NCI-H345 (cell line): ENCODE measurements at places on chromosomes 5 and 9.

DNA sequence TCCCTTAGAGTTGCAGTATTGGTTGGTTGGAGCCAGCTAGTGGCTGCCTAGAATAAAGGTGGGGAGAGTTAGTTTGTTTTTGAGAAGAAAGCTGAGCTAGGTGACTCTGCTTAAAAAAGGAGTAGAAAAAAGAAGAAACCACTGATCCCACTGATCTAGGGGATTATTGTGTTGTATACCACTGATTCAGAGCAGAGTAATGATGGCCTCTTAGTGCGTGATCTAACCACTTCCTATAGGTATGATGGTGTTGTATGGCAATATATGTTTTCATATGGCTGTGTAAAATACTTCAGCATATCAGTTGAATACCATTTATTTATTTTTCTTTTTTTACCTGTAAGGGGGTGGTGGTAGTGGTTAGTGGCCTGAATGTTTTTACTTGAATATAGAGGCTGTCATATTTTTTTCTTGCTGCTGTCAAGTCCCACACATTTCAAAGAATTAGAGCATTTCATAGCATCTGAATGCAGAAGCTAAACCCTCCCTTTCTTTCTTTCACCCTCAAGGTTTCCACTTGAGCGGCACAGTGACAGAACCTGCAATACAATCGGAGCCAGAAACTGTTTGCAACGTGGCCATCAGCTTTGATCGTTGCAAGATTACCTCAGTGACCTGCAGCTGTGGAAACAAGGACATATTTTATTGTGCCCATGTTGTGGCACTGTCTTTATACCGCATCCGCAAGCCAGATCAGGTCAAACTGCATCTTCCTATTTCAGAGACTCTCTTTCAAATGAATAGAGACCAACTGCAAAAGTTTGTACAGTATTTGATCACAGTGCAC lies 140.3 kb downstream of the ZSWIM6 start:
- no peak for DNase-seq

GRCh38 chr5:28823231-28823630 lies 1784.8 kb upstream of the CDH9 start:
- no peak for DNase-seq

- no peak for DNase-seq
Measured at GRCh38 chr5:58499941-58500340, 8.7 kb downstream of the GAPT start.

GRCh38 chr5:179065703-179066102 lies 5.5 kb downstream of the ZNF354C start:
- no peak for DNase-seq

GRCh38 chr9:134291961-134292871 lies 34.0 kb upstream of the RXRA start:
- no peak for DNase-seq

GRCh38 chr9:111992523-111992922 lies 95.9 kb downstream of the UGCG start:
- DNase-seq, result no peak

DNA sequence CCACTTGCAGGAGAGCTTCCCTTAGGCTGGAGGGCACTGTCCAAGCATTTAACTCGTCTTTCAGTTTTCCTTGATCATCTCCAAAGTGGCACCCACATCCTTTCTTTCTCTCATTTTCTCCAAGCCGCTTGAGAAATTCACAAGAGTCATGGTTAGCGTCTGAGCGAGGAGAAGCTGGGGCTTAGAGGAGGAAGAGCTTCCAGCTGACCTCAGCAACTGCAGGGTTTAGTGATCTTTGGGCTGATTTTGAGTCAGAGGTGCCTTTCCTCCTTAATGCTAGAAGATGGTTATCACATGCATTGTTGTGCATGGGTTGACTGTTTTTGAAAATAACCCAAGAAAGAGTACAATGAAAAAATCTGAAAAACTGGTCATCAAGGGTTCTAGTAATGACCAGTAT lies 134.7 kb downstream of the GADD45G start:
- no peak for DNase-seq

- no peak for DNase-seq
Measured at GRCh38 chr9:79268806-79269205, 303.0 kb upstream of the TLE4 start.

- DNase-seq, result no peak
Measured at GRCh38 chr5:32542216-32543059, 42.9 kb upstream of the SUB1 start.

DNA sequence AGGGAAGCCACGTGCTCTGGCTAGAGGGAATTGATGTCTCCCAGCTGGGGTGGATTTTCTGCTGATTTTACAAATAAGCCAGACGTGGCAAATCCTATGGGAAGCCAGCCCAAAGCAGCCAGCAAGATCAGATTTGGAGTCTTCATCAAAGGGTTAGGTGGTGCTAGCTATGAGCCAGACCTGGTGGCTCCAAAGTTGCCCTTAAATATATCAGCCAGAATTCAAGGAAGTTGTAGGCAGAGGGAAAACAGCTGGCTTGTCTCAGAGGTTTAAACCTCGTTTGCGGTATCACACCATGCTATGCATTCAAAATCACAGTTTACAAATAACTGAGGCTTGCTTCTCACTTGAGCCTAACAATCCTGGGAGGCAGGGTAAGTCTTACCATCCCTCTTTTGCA lies 313.2 kb downstream of the MLLT3 start:
- no peak for DNase-seq

- DNase-seq, result no peak
Measured at GRCh38 chr5:1477341-1477740, 32.1 kb upstream of the SLC6A3 start.

GRCh38 chr9:124293718-124294506 lies 36.2 kb downstream of the NEK6 start:
- no peak for DNase-seq

GRCh38 chr5:82426464-82427154 lies 148.5 kb upstream of the RPS23 start:
- no peak for DNase-seq

DNA sequence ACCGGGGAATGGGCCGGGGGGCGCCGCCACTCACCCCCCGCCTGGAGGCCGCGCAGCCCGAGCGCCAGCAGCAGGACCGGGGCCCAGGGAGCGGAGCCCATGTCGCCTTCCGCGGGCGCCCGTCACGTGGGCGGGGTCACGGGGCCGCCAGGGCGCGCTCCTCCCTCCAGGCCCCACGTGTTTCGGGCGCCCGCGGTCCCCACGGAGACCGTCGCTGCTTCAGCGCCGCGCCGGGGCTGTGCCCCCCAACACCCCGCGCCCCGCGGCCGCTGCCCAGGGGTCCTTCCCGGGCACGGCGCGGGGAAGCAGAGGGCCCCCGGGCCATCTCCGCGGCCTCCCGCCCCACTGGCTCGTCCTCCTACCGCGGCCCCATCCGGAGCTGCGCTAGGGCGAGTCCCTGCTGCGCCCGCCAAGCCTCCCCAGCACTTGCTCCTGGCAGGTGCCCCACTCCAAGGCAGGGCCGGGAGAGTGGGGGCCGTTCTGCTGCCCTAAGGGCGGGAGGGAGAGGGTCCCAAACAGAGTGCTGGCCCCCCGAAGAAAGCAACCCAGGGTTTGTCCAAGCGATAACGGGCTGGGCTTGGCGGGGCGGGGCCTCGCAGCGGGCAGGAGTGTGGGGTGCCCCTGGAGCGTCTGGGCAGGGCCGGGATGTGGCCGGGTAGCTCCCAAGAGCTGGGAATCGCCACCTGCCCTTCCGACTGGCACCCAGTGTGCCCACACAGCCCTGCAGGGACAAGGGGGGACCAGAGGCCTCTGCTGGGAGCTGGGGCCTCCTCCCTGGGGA lies at the start of gene DPP7:
Gene DPP7 (minus strand): TSS at position 121 of the 781 bp plus-strand sequence. CDS start 20 bp downstream, at position 101.
- DNase-seq, result peak; percentile 49

DNA sequence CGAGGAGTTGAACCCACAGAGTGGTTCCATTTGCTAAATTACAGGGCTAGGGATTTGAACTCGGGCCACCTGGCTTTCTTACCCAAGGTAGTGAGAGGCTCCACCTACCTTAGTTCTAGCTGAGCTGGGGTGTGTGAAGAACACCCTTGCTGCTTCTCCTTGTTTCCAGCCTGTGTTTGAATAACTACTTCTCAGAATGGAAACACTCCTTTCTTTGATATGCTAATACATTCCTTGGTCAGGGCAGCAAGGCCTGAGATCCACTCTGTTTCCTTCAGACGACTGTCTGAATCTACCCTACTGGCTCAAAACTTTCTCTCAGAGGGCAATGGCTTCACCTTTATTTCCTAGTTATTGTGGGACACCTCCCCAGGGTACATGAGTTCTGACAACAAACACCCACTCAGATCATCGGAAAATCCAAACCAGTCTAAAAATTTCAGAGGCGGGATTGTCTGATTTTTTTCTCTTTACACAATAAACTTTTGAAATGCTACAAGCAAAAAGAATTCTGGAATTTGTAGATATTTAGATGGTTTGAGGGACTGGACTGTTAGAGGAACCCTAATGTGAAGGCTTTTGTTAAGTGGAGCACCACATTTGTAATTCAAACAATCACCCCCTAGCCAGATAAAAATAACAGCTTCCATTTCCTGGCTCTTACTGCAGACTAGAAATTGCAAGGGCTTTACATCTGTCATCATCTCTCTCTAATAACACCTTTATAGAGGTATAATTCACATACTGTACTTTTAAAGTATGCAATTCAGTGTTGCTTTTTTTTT lies 4.0 kb upstream of the ATP6V1G1 start:
- DNase-seq, result no peak

DNA sequence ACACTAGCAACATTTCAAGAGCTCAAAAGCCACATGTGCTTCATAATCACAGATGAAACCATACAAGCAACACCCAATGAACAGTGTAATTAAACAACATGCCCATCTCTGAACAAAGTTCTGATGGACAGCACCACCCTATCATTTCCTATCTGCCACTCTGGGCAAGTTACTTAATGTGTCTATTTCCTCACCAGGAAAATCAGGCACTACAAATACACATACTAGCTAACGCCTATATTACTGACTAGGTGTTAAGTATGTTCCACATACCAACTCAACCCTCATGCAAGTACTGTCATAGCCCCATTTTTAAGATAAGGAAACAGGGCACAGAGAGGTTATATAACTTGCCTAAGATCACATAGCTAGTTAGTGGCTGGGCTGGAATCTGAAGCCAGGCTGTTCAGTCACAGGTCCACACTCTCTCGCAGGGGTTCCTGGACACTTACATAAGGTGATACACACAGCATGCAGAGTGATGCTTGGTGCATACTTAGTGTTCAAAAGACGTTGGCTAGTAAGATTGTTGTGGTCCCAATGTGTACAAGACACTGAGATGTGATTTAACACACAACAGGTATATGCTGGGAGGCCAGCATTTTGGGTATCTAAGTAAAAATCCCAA lies 24.2 kb downstream of the CORO2A start:
- no peak for DNase-seq

DNA sequence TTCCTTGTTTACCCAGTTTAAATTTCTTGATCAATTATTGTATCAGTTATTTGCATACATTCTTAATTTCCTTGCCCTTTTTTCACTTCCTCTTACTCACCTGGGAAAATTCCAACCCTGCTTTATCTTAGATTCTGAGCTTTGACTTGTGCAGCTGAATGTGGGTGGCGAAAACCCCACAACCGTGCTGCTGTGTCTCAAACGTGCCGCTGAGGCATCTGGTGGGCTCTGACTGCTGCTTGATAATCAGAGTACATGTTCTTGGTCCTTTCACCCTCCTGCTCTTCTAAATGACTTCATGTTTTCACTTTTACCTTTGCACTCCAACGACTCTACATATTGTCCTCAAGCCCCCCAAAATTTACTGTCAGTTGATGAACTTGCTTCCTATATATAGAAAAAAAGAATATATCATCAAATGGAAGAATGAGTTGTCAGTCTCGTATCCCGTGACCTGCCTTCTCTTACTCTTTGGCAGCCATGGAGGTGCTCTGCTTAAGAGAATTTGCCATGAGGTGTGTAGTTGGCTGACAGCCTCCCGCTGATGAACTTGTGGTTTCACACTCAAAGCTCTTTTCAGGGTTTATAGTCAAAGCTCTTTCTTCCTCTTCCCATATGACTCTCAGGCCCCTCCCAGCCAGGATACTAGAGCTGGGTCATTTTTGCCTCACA lies 14.0 kb upstream of the JAK2 start:
- no peak for DNase-seq

DNA sequence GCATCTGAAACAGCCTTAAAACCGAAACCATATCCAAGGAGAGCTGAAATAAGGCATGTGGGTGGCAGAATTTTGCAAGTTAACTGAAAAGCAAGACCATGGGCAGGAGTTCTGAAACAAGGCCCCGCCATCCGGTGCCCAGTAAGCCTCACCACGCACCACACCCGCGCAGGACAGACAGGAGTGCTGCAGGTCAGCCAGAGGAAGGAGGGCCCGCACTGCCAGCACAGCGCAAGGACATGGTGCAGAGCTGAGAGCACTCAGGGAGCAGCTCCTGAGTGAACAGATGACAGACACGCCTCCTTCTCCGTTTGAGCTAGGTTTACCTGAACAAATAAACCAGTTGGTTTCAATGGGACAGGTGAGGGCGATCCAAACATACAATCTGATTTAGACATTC lies 16.5 kb upstream of the ISCA1 start:
- DNase-seq, result no peak

DNA sequence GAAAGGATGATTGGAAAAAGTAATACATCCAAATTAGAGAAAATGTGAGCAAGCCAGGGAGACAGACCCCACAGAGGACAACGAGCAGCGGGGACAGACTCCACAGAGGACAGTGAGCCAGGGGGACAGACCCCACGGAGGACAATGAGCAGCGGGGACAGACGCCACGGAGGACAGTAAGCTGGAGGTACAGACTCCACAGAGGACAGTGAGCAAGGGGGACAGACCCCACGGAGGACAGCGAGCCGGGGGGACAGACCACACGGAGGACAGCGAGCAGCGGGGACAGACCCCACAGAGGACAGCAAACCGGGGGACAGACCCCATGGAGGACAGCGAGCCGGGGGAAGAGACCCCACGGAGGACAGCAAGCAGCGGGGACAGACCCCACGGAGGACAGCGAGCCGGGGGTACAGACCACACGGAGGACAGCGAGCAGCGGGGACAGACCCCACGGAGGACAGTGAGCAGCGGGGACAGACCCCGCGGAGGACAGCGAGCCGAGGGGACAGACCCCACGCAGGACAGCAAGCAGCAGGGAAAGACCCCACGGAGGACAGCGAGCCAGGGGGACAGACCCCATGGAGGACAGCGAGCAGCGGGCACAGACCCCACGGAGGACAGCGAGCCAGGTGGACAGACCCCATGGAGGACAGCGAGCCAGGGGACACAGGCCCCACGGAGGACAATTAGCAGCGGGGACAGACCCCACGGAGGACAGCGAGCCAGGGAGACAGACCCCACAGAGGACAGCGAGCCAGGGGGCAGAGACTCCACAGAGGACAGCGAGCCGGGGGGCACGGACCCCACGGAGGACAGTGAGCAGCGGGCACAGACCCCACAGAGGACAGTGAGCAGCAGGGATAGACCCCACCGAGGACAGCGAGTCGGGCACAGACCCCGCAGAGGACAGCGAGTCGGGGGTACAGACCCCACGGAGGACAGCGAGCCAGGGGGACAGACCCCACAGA lies 1.9 kb upstream of the ZDHHC11 start:
- no peak for DNase-seq

GRCh38 chr9:86329649-86330048 lies 24.6 kb downstream of the TUT7 start:
- DNase-seq, result no peak

- no peak for DNase-seq
Measured at GRCh38 chr9:94084314-94084713, at the start of gene PTPDC1. TSS of gene PTPDC1 (plus strand) at chr9:94084464. CDS start at chr9:94084531, 67 bp downstream.

- no peak for DNase-seq
Measured at GRCh38 chr9:22693156-22693555, 246.5 kb downstream of the DMRTA1 start.
